ENCODE measurements at places on chromosomes 2 and 18.

GRCh38 chr2:61759005-61759404 is 94.9 kb downstream of the FAM161A start:
- peak; percentile 97 for DNase-seq

DNA sequence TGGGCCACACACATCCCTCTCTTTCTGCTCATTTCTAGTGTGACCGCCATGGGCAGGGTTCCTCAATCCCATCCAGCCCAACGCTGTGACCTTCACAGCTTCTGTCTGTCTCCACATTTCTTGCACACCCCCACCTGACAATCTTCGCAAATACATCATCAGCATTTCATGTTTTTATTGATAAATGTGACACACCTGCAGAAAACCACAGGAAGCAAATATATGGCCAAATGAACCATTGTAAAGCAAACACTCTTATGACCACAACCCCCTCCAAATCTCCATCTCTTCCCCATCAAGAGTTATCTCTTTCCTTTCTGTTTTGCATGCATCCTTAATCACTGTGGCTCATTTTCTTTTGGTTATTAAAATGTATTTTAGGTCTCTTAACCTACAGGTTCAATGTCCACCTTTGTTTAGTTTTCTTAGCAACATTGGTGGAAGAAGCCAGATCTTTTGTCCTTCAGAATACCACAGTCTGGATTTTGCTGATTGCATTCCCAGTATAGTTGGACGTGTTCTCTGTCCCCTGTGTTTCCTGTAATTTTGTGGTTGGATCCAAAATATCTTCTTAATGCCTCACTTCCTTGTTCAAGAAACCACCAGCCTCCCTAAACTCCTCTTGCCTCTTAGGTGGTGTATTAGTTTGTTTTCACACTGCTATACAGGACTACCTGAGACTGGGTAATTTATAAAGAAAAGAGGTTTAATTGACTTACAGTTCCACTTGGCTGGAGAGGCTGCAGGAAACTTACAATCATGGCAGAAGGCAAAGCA is 9.8 kb upstream of the NCK2 start:
- DNase-seq, result peak; percentile 71

GRCh38 chr2:74778381-74779264 is 55.3 kb upstream of the HK2 start:
- DNase-seq, result peak; percentile 17

DNA sequence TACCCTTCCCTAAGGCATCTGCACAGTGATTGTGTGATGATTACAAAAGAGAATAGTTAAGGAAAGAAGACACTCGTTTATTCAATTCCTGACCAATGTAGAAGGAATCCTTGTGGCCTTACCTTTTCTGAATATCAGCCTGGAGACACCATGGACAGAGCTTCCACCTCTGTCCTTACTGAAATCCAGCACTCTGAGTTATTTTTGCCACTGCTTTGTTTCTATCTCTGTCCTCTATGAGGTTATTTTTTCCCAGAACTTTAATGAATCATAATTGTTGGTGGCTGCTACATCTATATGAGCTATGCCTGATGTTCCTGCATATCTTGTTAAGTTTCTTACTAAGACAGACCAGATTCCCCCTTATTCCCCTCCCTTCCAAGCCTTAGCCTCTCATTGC is 275.1 kb downstream of the SETBP1 start:
- DNase-seq, result no peak

DNA sequence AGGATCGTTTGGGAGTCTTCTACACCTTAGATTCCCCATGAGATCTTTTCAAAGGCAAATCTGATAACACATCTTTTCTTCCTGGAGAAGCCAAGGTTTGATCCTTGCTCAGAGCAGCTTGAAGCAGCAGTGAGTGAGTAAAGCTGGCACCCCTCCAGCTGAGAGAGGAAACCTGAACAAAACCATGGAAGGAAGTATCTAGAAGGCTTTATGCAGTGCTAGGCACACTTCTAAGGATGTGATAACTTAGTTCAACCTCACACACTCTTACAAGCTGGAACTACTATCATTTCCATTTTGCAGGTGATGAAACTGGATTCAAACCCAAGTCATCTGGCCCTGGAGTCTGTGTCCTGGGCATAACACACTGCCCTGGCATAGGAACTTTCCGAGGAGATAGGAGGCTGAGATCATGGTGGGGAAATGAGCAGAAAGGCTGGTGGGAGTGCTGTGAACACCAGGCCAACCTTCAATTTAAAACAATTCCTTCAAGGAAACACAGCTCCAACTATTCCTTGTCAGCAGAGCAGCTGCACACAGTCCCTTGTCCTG is 71.2 kb downstream of the CTAGE1 start:
- DNase-seq, result peak; percentile 79

- no peak for DNase-seq
Measured at GRCh38 chr2:28450901-28451565, 44.8 kb upstream of the PLB1 start.

Measured in fibroblast of mammary gland (primary cell).